ENCODE measurements at places on chromosomes 5 and 9.

DNA sequence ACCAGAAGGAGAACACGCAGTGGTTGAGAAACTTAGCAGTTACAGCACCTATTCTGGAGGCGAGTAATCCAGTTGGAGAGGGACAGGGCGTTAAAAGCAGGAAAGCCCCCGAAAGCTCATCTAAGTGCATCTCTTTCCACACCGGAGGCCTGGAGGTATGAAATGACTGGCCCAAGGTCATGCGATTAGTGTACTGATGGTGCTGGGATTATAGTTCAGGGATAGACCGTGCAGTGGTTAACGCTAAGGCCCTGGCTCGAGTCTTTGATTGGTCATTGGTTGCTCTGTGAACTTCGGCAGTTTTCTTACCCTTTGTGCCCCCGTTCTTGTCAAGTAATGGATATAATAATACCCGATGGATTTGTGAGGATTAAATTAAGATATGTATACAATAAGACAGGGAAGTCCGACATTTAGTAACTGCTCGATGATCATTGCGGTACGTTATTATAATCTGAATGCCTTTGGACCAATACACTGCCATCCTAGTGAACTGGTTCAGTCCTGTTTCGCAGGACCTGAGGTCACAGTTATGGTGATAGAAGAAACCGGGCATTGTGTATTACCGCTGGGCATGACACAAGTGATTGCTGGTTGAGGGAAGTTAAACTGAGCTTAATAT, 960 bp downstream of the CANX start:
- DNase-seq, result peak; percentile 32

- no peak for DNase-seq
These were observed 30.0 kb downstream of the ARHGEF37 start for GRCh38 chr5:149611326-149611725.

- DNase-seq, result no peak
These were observed 22.8 kb downstream of the PAEP start for GRCh38 chr9:135584371-135584770.

DNA sequence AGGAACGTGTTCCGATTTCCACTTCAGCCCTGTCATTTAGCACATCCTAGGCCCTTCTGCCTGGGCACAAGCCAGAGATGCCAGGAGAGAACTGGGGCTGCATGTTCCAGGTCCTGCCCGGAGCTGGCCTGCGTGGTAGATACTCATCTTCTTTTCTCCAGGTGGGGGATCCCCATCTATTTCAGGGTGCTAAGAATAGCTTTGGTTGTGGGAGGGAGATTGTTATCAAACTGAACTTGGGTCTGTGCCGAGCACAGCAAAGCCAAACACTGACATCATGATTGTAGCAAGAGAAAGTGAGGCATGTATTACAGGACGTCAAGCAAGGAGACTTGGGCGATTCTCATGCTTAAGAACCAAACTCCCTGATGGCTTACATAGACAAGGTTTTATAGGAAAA, 18.2 kb downstream of the C9orf153 start:
- no peak for DNase-seq

DNA sequence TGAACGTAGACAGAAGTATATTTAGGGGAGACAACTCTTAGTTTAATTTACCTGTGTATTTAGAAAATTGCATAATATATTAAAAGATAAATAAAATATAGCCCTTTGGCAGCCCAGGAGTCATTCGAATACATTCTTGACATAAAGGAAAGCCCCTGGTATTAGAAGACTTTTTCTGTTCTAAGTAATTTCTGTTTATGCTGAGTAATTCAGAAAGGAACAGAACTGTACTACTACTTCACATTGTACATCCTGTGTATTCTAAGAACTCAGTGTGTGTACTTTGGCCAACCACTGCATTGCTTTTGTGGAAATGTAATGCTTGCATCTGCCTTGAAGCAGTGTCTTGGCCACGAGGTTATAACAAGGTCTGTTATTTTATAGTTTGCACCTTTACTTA, 136.4 kb downstream of the KDM4C start:
- peak; percentile 23 for DNase-seq

DNA sequence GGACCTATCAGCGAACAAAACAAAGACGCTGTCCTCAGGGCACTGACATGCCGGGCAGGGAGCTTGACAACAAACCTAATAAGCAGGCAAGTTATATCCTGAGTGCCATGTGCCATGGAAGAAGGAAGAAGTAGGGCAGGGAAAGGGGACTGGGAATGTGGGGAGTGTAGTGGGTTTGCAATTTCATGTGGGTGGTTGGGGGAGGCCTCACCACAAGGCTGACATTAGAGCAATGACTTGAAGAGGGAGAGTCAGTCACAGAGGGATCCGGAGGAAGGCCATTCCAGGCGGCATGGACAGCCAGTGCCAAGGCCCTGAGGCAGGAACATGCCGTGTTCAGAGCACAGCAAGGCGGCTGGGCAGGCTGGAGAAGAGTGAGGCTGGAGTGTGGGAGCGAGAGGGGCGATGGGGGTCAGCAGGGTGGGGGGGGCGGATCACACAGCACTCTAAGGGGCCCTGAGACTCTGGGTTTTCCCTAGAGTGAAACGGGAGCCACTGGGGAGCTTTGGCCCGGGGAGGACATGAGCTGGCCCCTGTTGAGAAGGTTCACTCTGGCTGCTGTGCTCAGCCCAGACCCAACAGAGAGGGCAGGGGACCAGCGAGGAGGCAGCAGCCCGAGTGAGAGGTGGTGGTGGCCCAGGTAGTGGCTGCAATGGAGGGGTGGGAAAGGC, 86.3 kb downstream of the STK10 start:
- no peak for DNase-seq

DNA sequence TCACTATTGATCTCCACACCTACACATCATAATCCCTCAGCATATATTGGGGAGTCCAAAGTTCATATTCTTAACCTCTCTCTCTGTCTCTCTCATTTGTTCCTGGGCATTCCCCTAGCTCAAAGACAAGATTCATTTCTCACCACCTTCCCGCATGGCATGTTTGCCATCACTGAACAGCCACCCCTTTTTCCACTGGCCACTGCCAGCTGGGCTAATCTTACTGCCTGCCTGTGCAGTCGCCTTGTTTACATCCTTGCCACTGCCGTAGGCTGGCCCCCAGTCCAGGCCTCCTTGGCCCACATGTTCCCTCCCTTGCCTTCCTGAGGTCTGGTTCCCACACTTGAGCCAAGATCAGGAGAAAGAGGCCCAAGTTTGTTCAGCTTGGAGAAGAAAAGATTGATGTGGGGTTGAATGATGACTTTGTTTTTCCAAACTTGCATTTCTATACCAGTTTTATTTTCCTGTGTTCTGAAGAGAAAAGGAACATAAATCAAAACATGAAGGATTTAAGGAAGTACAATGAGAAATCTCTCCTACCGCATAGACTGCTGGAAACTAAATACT, 80.2 kb downstream of the PLAC8L1 start:
- no peak for DNase-seq

- DNase-seq, result no peak
These were observed 75.8 kb downstream of the OXCT1 start for GRCh38 chr5:41794471-41794870.

DNA sequence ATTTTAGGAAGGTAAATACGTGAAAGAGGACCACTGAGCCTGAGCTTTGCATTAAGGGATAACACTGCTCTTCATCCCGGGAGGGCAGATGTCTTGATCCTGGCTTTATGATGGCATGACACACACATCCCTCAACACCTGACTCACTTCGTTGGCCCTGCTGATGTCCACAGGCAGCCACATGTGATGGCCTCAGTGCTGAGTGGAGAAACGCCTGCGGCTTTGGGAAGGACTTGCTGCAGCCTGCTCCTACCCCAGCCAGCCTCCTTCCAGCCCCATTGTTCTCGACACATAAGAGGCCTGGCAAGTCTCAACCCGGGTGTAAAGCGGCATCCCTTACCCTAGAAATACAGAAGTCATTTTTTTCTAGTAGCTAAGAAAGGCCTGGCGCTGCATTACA, 169.0 kb downstream of the SYK start:
- no peak for DNase-seq

GRCh38 chr5:32304622-32305021, 8.1 kb downstream of the MTMR12 start:
- no peak for DNase-seq

GRCh38 chr5:84327591-84327990, 57.1 kb downstream of the EDIL3 start:
- DNase-seq, result no peak

Measured in CD4-positive, alpha-beta T cell treated with Interleukin-2 at 100 ng/mL for 4 hours (primary cell).